ENCODE measurements at places on chromosomes 1 and 21.

DNA sequence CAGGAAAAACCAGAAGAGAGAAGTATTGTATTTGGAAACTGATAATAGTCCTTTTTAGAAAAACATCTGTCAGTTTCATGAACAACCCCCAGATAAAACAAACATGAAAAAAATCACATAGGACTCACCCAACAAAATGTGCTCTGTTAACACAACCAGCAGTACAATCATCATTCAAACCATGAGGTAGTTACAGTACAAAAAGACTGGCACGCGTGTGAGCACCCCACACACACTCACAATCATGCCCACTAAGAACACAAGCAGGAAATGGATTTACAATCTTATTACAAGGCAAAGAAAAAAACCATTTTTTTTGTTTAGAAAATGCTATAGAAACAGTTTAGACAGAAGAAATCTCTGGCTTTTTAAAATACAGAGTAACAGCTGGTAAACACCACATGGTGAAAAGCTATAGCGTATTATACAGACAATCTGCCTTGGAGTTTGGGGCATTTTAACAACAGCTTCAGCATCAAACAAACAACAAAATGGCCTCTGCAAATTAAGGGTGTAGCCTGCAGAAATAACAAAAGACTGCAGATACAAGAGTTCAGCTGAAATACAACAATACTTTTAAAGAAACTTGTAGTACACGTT is 180.0 kb downstream of the CDC7 start:
- DNase-seq = no peak

- no peak for DNase-seq
Measured at GRCh38 chr1:201212461-201213055, 21.9 kb downstream of the IGFN1 start.

DNA sequence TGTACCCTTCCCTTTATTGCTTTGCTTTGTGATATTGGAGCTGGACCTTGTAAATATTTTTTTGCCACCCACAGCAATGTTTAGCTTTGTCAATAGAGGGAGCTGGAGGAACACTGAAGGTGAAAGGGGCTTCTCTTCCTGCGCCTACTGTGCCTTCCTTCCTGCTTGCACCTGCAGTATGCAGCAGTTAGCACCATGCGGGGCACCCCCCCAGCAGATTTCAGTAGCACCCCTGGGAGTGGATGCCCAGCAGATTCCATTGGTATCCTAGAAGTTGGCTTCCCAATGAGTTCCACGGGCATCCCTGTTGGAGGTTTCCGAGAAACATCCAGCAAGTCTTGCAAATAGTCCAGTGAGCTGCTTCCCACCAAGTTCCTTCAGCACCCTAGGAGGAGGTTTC is 25.6 kb downstream of the S100A10 start:
- peak; percentile 48 for DNase-seq

GRCh38 chr1:160789702-160790611 is 6.0 kb upstream of the LY9 start:
- DNase-seq = no peak

DNA sequence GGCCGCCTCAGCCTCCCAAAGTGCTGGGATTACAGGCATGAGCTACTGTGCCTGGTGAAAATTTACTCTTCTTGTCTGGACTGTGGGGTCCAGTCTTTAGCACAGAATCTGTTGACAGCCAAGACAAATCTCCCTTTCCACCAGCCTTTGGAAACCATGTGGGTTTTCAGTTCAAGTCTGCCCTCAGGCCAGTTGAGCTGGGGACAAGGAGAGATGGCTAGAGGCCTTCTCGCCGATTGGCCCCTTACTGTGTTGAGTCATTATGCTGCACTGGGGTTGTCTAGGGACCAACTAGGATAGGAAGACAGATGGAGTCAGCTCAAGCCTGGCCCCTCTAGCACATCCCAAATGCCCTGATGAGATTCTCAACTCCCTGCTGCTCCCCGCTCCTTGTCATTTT is 8.6 kb upstream of the NKAIN1 start:
- DNase-seq = no peak

- DNase-seq = no peak
Measured at GRCh38 chr1:85243372-85243771, 16.1 kb downstream of the C1orf52 start.

- DNase-seq = peak; percentile 50
Measured at GRCh38 chr1:244599937-244600350, 53.0 kb upstream of the DESI2 start.

DNA sequence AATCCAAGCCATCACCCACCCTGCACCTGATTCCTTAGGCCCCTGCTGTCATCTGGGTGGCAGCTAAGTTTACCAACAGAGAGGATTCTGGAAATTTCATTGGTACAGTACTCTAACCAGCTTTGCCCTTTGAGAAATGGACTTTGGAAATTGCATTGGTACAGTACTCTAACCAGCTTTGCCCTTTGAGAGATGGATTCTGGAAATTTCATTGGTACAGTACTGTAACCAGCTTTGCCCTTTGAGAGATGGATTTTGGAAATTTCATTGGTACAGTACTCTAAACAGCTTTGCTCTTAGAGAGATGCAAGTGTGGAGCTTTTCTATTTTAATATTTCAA is 42.5 kb downstream of the MAB21L3 start:
- DNase-seq = no peak

DNA sequence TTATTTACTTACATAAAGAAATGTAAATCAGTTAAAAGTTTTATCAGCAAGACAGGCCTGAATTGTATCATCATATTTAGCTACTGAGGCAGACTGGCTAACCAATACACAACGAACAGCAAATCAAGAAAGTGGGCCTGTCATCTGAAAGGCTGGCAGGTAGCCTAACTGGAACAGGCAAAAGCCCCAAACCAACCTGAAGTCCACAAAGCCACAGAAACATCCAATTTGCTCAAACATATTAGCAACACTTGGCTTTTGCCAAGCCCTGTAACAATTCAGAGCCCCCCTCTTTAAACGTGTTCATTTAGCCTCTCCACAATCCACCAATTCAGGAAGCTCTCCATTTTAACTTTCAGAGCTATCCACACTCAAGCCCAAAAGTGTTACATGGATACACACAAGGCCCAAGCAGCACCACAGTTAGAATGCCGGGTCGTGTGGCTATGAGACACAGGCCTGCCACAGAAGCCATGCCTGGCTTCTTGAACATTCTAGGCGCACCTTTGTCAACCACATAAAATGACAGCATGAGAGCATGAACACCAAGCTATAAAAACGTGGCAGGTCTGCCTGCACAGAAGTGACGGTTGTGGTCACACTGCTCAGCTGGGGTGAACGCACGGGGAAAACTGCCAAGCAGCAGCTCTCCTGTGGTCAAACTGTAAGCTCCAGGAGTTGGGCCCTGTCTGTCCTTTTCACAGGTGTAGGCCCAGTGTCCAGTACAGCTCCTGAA is 49.3 kb downstream of the CD34 start:
- peak; percentile 41 for DNase-seq

- no peak for DNase-seq
Measured at GRCh38 chr1:200058341-200058740, 30.8 kb downstream of the NR5A2 start.

GRCh38 chr1:198640174-198640573 is 1.3 kb downstream of the PTPRC start:
- no peak for DNase-seq

DNA sequence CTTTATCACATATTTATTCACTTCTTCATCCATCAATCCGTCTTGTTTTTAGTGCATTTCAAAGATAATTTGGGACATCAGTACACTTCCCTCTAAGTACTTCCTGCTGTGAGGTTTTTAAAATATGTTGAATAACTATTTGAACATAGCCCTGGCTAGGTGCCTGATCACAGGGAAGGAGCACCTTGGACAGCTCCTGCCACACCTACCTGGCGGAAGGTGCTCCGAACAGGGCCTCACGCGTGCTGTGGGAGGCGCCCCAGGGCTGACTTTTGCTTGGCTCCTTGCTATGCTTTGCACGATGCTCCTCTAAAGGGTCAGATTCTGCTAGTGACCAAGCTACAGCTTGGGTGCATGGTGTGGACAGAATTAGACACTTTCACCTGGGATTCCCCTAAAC is 4.9 kb upstream of the ATXN7L2 start:
- no peak for DNase-seq

DNA sequence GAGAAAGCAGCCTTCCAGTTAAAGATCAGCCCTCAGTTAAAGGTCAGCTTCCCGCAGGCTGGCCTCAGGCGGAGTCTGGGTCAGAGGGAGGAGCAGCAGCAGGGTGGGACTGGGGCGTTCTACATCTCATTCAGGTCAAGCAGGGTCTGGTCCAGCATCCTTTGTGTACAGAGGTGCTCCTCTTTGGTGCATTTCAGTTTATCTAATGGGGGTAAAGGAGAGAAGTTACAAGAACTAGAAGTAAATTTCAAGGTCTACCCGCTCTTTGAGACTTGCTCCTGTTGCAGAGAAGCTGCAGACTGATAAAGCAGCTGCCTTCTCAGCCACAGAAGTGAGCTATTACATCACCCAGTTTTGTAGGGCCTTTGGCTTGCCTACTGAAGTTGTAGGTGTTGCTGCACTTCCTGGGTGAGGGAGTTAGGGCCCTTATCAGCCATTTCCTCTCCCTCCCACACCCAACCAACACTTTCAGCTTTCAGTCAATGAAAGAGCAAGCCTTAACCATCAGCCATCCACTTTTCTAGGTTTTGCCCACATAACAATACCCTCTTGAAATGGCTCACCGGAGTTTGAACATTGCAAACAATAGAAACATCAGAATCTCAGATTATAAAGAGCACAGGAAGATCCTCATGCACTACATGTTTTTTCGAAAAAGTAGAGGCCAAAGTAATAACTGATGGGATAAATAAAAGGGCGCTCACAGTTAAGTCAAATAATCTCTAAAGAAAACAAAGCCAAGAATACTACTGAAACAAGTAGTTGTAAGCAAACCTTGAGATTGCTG is 2.8 kb upstream of the NUP210L start:
- DNase-seq = peak; percentile 70

GRCh38 chr1:172460177-172460576 is 16.3 kb upstream of the PIGC start:
- no peak for DNase-seq
